Choroid plexus epithelial cell (primary cell): ENCODE measurements at places on chromosomes 1 and 21.

DNA sequence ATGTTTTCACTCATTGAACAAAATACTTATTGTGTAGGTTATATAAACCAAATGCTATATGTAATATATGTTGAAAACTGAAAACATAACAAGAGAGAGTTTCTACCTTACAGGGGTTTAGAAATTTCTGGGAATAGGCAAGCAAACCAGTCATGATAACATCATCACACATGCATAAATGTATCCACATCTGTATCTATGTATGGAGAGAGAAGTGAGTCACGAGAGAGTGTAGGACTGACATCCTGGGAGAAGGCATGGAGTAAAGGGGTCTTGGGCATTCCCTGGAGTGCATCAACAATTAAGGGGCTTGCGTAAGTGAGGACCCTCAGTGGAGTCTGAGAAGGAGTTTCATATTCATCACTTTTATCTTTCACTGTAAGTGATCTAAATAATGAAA is 65.5 kb downstream of the PCNX2 start:
- DNase-seq: no peak

DNA sequence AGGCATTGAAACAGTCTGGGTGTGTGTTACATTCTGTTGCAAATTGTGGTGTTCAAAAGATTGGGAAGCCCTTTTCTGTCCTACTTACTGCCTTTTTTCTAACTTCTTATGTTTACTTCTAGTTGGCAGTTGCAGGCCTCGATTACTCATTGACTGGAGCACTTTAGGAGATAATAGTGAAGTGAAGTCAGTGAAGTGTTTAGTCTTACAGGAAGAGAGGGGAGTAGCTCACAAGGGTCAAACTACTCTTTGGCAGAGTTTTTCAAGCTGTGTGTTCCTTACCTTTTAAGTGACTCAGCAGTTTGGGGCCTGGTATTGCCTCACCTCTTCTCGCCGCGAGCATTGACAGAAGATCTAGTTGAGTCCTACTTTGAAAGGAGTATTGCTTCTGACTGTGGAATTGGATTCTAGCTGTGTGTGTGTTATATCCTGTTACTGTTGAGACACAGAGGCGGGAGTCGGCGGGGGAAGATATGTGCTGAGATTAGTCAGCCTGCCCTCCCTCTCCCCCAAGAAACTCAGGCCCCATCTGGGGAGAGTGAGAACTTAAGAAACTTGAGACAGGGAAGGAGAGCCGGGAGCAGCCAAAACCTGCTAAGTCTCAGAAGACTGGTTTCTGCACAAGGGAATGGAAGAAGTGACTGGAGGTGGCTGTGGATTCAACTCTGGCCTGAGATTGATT is 19.3 kb downstream of the AHCYL1 start:
- DNase-seq: peak; percentile 99

DNA sequence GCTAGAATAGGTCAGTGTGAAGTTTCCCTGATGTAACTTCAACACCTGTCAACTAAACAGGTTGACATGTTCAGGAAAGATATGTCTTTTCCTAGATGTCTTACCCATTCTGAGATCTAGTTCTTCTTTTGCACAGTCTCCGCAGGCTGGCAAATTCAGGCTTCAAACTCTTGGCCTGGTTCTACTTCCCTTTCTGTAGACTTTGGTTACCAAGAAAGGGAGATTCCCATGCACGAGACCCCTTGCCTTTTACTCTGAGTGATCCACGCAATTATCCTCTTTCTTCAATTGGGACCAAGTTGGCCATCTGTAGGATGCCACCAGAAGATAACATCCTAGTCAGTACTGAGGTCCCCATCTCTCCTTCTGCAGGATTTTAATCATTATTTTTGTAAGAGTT is 2.0 kb downstream of the CFAP45 start:
- DNase-seq: no peak

GRCh38 chr1:232932486-232933425 is 17.7 kb upstream of the NTPCR start:
- no peak for DNase-seq

- no peak for DNase-seq
These were observed 2.7 kb downstream of the PRMT2 start for GRCh38 chr21:46637952-46638746.

DNA sequence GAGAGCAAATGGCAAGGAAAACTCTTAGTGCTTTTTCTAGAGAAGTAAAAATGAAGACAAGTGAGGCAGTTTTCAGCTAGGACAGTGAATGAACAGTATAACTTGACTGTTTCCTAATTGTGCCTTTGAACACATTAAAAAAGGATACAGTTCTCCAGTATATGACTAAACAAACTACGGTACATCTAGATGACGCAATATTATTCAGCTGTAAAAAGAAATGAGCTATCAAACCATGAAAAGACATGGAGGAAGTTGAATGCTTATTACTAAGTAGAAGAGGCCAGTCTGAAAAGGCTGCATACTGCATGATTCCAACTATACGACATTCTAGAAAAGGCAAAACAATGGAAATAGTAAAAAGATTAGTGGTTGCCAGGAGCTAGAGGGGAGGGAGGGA is 206.3 kb downstream of the SIPA1L2 start:
- DNase-seq: peak; percentile 36

GRCh38 chr1:76867342-76868130 is at the start of gene ST6GALNAC5:
Gene ST6GALNAC5, plus strand, starts transcription at chr1:76867480.
- peak; percentile 47 for DNase-seq

- peak; percentile 70 for DNase-seq
These were observed 71.0 kb downstream of the NFASC start for GRCh38 chr1:204941421-204942338.
